Stimulated activated naive CD8-positive, alpha-beta T cell treated with anti-CD3 and anti-CD28 coated beads, Interleukin-15, Interleukin-2, amounts not matched to agents 100 U/mL and 50 U/mL, for 24 hours (primary cell): ENCODE measurements at places on chromosomes 5 and 9.

DNA sequence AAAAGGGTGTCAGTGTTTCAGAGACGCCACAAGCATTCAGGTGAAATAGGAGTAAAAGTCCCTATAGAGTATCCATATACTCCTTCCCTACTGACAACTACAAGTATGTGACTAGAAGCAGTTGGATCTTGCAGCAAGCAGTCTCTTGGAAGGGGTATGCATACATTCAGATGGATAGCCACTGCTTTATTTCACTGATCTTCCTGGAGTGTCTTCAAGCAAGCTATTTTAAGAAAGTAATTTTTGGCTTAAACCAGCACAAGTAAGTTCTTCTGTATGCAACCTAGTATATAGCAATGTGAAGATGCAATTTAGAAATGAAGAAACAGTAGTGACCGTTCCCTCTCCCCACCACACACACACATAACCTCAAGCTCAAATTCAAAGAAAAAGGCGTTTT, 446.8 kb upstream of the CDH18 start:
- no peak for DNase-seq

- no peak for DNase-seq
Measured at GRCh38 chr5:177195307-177195952, 61.9 kb downstream of the NSD1 start.

DNA sequence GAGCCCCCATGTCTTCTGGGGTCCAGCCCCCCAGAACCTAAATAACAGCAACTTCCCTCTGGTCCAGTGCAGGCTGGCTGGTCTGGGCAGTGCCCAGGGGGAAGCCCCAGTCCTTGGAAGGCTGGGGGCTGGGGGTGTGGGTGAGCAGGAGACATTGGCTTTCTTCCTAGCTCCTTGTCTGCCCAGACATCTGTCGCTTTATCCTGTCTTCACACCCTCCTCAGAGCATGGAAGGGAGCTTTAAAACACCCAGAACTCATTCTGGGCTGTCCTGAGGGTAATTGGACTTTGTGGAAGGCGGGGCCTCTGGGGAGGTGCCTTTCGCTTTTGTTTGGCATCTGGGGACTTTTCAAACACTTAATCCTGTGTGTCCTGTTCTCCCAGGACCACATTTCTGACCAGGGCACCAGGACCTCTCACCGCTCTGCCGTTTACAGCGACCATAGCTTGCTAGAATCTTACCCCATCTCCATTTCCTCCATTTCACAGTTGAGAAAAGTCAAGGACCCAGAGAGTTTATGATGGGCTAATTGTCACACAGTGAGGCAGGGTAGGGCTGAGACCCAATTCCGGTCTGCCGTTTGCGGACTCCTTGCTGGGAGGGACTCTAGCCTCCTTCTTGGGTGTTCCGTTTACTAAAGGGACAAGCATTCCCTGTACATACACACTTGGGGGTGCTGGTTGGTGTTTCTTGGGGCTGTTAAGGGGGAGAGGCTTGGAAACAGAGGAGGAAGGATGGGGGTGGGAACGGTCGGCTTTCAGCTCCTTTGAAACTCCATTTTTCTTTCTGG, 1.1 kb downstream of the GSN start:
- DNase-seq, result no peak

DNA sequence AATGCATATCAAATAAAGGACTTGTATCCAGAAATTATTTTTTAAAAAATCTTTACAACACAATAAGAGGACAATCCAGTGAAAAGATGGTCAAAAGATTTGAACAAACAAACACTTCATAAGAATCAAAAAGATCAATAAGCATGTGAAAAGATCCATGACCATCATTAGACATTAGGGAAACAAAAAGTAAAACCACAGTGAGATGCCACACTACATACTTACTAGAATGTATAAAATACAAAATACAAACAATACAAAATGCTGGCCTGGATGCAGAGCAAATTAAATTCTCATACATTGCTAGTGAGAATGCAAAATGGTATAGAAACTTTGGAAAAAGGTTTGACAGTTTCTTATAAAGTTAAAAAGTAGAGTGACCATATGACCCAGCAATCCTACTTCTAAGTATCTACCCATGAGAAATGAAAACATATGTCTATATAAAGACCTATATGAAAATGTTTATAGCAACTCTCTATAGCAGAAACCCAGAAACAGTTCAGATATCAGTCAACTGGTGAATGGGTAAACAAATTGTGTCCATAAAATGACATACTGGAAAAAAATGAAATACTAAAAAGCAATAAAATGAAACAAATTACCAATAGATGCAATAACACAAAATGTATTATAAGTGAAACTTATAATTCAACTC, 426.1 kb downstream of the RAB3C start:
- no peak for DNase-seq

DNA sequence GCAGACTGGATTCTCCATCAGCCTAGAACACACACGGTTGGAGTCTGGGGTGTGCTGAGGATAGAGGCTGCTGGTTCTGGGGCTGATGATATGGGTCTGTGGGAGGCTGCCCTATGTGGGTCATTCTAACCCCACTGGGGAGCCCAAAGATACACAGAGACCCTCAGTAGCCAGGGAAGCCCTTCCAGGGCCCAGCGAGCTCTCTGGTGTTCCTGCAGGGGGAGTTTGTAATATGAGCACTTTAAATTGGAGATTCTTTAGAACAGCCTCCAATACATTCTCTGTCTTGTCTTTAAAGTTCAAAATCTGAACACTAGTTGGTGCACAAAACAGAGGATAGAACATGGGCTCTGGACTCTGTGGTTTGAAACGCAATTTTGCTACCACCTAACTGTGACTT, 2.4 kb downstream of the ACTL7A start:
- DNase-seq, result no peak
